Myocyte (in vitro differentiated cells): ENCODE measurements at places on chromosomes 16 and 17. TPM values are rescaled to one million over a fixed set of nuclear protein-coding genes. Genes with fewer than 3 reads are reported as not detected.
A peak's percentile ranks its signal among the peaks of the same experiment; 100 is the strongest.

Gene CBFA2T3
- total RNA-seq: 0.72 and 1.7 TPM in 2 replicates

Gene WFIKKN2
- 0.26 and 0.43 TPM in 2 replicates for total RNA-seq

Gene TM4SF5
- total RNA-seq: not detected in 2 replicates

DNA sequence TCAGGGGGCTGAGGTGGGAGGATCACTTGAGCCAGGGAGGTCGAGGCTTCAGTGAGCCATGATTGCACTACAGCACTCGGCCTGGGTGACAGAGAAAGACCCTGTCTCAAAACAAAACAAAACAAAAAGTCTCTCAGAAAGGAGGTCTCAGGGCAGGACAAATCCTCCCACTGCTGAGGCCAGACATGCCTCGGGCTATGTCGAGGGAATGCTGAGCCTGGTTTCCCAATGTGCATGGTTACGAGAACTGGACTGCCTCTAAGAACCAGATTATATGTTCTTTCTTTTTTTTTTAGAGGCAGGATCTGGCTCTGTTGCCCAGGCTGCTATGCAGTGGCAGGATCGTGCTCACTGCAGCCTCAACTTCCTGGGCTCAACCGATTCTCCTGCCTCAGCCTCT, 27.6 kb downstream of the TRAP1 start:
- DNase-seq: no peak

- no peak for DNase-seq
These were observed 10.1 kb downstream of the CYB5D1 start for GRCh38 chr17:7867881-7868329.

- DNase-seq: peak; percentile 45
These were observed 45.9 kb downstream of the ABAT start for GRCh38 chr16:8720080-8720966.

DNA sequence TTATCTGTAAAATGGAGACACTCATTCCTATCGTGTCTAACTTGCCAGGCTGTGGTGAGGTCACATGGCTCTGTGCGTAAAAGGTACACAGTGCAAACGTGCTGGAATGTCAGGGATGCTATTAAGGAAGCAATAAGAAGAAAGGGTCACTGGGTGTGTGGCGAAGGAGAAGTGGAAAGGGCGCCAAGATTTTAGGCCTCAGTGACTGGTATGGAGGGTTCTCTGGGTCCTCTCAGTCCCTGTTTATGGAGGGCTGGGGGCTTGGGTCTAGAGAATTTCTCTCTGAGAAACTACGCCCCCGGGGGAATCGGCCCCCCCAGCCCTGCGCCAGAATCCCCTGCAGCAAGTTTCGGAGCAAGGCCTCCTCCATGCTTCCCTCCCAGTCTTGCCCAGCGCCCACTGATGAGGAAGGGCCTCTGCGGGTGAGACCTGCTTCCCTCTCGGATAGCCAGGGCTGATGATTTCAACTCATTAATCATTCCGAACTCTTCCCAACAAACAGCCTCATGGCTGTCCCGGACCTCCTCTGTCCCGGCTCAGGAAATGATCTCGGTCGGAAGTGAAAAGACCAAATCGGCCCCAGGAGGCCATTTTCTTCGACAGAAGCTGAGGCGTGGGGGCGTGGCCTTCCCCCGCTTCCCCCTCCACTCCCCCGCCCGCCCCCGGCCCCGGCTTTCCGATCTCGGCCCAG, 1.2 kb upstream of the HEXIM1 start:
- peak; percentile 83 for DNase-seq

DNA sequence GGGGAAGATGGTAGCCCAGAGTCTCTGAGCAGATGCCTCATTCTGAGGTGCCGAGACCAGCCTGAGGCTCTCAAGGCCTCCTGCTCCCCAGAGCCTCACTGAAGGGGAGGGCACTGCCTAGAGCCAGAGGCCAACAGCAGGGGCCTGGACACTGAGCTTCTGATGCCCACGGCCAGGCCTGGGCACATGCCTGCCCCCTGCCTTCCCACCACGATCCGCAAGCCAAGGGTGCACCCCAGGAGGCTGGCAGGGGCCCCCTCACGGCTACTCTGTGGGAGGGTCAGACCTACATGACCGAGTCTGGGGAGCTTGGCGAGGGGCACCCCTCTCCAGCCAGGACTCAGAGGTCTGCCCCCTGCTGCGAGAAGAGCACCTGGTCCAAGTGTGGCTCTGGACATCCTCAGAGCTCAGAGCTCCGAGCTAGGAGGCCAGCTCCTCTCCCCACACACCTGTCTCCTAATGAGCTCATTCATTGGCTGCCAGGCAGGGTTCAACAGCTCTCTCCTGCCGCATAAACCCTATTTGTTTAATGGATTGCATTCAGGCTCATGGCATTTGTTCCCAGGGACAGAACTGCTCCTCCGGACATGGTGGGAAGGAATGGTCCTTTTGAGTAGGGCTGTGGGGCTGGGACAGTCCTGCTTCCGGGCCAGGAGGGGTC, 13.9 kb downstream of the OTOP3 start:
- DNase-seq: no peak

DNA sequence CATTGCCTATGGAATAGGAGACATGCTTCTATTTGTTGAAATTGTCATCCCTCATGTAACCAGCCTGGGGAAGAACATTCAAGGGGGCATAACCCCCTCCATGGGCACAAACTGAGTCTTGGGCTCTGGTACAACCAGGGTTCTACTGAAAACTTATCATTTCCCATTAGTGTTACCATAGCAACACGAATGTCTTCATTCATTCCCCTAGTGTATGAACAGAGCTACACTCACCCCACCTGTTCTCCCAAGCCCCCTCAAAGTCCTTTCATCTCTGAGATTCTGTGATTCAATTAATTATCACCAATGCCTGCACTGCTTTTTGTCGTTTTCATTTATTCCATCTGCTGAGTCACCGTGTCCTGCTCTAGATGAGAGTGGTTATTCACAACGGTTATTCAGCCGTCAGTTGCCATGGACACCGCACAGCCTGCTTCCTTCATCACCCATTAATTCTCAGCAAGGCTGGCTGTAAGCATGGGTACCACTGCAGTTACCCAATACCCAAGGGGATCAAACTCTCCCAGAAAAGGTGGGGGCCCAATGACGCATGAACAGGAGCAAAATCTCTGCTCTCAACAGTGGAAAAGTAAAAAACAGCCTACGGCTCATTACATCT, 1.6 kb upstream of the GAST start:
- no peak for DNase-seq

Gene CTRL
- total RNA-seq: 0.42 and 1.3 TPM in 2 replicates

GRCh38 chr16:50642349-50642748, 38.8 kb downstream of the SNX20 start:
- no peak for DNase-seq

GRCh38 chr17:75910699-75911098, 6.0 kb upstream of the MRPL38 start:
- no peak for DNase-seq

- no peak for DNase-seq
These were observed 5.3 kb upstream of the CRK start for GRCh38 chr17:1461198-1461944.

DNA sequence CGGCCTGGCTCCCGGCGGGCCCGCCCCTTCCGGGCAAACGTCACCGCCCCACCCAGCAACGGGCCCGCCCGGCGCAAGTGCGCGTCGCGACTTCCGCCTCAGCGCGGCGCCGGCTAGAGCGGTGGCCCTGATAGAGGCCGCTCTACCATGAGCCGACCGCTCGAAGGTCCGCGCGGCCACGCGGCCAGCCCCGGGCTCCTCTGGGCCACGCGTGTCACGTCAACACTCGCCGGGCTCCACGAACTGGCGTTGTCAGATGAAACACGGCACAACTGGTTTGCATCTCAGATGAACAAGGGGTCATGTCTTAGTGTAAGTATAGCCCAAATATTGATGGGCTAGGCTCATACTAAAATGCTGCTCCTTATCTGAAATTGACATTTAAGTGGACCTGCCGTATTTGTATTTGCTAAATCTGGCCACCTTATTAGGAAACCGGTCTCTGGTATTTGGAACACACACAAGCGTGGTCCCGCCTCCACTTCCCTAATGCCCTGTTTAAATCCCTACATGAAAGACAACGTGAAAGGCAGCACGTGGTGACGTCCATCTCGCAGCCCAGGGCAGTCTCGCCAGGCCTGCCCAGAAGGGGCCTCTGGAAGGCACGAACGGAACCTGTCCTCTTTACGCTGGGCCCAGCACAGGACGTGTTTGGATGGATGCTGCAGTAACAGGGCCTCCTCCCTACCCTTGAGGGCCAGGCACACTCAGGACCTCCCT, at the start of gene ZNF598:
ZNF598 (minus strand) TSS at position 31 of the 720 bp plus-strand sequence.
- peak; percentile 91 for DNase-seq

Gene KRT36
- total RNA-seq: not detected in 2 replicates

GRCh38 chr17:82316651-82317393, 586 bp downstream of the CD7 start:
- no peak for DNase-seq

GRCh38 chr16:81861915-81862314, 82.8 kb downstream of the PLCG2 start:
- DNase-seq: no peak

- no peak for DNase-seq
These were observed 35.2 kb downstream of the USP7 start for GRCh38 chr16:8928467-8928957.

Gene MYH3
- total RNA-seq: 2,551 and 7,123 TPM in 2 replicates
